ENCODE measurements at places on chromosomes 2 and 18.

DNA sequence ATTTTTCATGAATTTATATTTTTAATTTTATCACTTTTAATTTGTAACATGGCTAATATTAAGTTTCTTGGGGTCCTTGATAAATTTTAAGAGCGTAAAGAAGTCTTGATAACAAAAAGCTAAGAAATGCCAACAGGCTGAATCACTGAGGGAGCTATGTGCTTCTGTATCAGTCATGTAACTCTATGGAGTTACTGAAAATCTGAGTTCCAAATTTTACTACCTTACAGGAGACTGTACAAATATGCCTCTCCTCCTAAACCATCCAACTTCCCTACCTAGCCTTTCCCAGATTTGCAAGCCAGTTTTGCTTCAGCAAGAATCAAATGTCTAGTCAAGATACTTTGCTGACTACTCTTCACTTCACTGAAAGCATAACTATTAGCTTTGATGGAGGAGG, 35.7 kb downstream of the FEZ2 start:
- DNase-seq, result no peak

DNA sequence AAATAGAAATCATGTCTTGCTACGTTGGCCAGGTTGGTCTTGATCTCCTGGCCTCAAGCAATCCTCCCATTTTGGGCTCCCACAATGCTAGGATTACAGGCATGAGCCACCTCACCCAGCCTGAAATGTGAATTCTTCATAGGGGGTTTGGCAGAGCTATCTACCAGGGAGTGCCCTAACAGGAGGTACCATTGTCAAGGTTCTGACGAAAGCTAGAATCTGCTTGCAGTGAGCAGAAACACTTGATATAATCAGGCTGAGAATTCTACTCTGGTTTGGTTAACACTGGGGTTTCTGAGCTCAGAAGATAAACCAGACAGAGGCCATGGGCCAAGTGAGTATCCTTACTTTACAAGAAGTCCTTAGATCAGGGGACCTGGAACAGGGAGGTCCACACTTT, 7.2 kb upstream of the LAMA3 start:
- DNase-seq, result no peak

- DNase-seq, result no peak
Measured at GRCh38 chr2:192267484-192267883, 72.8 kb upstream of the TMEFF2 start.

- DNase-seq, result no peak
Measured at GRCh38 chr2:73911548-73912208, 15.0 kb upstream of the DGUOK start.

DNA sequence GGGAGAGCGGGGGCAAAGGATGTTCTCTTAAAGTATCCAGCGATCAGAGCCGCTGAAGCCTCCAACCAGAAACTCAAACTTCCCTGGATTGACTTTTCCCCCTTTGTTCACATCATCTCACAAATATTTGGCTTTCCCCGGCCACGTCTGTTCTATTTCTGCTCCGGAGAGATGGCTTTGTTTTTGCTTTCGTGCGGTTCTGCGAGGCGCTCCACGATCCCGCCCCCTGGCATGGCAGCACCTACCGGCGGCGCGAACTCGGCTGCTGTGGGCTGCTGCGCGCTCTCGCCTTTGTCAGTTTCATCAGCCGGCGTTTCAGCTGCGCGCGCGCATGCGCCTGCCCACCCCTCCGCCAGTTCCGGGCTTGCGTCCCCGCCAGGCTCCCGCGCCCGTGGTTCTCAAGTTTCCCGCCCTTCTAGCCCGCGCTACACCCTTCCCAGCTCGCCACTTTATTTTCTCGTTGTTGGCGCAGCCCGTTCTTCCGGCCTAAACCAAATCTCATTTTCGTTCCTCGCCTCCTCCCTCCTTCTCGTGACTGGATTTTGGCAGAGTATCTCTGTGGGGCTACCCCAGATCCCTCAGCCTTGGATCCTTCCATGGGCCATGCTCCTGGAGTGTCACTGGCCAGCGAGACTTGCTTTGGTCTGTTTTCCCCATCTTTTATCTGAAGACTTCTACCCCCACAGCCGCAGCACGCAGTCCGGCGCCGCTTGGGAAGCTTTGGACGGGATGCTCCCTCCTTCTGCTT, 98.0 kb downstream of the INSIG2 start:
- peak; percentile 90 for DNase-seq

GRCh38 chr2:229695961-229696360, 18.4 kb downstream of the DNER start:
- DNase-seq, result no peak

DNA sequence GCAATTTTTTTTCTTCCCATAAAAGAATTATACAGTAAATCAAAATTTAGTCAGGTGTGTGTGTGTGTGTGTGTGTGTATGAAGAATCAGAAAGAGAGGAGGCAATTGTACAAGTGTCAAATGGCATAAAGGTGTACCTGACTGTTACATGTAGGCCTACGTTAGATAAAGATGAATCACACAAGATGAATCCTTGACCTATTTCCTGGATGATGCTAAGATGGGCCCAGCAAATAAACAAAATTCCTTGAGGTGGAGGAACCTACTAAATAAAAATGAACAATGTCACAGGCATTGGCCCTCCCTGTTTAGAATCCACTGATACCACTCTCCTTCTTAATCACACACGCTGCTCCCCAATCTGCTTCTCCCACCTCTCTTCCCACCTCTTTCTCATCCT, 79.7 kb upstream of the LRATD1 start:
- no peak for DNase-seq

DNA sequence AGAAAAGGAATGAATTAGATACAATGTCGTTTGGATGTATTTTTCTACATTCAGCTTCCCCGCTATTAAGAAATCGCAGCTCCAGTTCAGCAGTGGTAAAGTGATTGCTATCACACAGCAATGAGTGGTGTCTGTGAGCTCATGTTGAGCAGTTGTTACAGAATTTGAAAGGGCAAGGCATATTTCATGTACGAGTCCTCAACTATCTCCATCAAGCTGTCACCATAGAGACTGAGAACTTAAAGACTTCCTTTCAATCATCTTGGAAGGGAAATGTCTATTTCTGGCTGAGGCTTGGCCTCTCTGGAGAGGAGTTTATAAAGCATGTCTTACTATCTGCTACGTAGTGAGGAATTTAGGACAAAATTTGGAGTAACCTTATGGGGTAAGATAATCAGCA, 24.4 kb upstream of the FAM117B start:
- no peak for DNase-seq

- peak; percentile 68 for DNase-seq
Measured at GRCh38 chr2:98445177-98445682, 572 bp downstream of the INPP4A start.

GRCh38 chr18:5546660-5547059, 2.9 kb upstream of the EPB41L3 start:
- no peak for DNase-seq

DNA sequence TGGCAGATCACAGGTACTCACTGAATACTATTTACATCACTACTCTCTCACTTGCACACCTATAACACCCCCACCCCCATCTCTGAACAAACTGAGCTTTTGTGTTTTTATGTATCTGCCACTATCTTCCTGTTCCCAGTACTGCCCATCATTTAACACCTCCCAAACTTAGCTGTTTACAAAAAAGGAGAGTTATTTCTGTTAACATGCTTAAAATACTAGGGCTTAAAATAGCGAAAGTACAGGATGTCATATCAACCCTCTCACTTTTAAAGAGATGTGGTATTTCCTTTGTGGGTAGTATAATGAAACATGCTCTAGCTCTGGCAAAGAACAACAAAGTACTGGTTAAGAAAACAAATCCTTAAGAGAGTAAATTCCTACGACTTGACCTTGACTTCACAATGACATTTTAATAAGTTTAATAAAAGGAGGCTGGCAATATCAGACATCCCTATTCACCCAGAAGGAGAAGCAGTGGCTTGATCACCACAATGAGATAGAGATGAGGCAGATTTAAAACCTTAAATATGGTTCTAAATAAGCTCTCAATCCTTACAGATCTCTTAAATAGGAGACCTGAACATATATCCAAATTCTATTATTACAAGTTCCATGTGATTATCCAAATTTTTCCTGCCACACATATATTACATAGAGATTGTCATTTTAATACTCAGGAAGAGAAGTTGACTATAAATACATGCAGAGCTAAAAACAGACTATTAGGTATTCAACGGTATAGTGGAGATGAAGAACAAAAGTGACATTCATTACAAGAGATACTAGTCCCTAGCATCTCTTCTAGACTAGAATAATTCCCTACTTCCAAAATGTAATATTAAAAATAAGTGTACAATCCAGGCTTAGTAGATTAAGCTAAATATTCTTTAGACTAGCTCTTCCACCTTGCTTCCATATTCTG, 36.9 kb downstream of the TRAK2 start:
- DNase-seq, result no peak

GRCh38 chr2:9280224-9280623, 73.6 kb downstream of the ASAP2 start:
- DNase-seq, result no peak

- DNase-seq, result no peak
Measured at GRCh38 chr18:61173554-61173953, 159.7 kb upstream of the CDH20 start.

DNA sequence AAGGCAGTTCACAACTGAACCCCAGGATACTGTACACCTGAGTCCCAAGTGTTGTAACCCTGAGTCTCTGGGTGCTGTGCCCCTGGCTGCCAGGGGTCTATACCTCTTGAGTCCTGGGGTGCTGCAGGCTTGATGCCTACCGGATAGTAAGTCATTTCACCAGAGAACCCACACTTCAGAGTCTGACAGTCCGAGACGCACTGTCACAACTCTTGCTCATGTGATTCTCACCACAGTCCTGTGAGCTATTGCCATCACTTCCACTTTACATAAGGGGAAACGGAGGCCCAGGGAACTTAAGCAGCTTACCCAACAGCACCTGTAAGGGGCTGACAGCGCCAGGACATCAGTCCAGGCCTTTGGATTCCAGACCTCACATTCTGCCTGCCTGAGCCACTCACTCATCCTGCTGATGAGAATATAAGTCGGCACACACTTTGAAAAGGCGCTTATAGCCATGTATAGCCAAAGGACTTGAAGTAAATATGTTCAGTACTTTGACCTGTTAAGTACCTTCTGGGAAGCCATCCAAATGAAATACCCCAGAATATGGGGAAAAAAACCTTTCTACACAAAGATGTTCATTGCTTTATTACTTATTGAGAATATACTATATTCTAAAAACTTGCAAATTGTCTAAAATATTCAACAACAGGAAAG, 180.7 kb upstream of the ID2 start:
- no peak for DNase-seq

- no peak for DNase-seq
Measured at GRCh38 chr2:168521053-168521741, 65.1 kb downstream of the CERS6 start.

DNA sequence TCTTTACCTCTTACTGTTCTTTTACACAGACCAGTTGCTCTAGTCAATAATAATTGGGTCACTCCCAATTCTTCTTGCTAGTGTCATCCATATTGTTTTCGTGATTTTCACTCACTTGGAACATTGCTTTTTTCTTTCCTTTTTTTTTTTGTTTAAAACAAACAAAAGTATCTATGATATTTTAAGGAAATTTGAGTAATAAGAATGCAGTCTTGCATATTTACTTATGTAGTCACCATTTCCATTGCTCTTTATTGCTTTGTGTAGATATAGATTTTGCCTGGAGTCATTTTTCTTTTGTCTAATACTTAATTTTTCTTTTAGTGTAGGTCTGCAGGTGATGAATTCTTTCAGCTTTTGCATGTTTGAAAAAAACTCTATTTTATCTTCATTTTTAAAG, 71.9 kb downstream of the WDR7 start:
- DNase-seq, result no peak

GRCh38 chr2:233692648-233693047, at the start of gene UGT1A6:
UGT1A6 (plus strand) TSS chr2:233692890; CDS start chr2:233693005, 115 bp downstream.
- no peak for DNase-seq

DNA sequence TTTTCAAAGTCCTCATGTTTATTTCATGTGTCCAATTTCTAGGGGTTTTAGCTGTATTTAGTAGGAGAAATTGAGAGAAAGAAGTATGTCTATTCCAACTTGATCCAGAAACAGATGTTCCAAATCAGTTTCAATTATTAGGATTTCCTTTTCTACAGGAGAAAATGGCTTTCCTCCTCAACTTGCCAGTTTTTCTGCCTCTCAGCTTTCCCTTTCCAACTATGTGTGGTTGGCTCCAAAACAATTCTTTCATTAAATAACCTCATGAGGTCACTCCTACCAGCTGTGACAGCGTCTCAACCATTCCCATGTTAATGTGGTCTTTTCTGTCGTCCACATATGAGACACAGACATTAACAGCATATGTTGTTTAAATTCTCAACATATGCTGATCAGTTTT, 13.1 kb downstream of the XIRP2 start:
- DNase-seq, result no peak

DNA sequence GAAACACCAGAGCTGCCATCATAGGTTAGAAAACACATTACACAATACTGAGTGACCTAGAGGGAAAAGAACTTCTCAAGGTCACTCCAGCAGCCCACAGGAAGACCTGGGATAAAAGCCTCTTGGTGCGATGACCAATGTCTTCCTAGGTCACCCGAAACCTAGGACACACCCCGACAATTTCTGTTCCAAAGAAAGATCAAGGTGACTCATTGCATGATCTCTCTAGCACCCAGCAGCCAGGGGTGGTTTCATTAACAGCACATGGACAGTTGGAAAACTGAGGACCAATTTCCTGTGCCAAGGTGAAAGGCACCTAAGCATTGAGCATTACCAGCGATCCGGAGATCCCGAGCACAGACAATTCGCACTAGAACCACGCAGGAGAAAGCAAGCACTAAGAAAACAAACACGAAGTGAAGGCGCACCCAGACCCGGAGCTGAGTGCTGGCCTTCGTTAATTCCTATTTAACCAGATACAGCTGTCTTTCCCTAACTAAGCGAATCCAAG, 1.5 kb downstream of the CACNB4 start:
- no peak for DNase-seq

GRCh38 chr2:54629914-54630857, 93.3 kb upstream of the EML6 start:
- no peak for DNase-seq

DNA sequence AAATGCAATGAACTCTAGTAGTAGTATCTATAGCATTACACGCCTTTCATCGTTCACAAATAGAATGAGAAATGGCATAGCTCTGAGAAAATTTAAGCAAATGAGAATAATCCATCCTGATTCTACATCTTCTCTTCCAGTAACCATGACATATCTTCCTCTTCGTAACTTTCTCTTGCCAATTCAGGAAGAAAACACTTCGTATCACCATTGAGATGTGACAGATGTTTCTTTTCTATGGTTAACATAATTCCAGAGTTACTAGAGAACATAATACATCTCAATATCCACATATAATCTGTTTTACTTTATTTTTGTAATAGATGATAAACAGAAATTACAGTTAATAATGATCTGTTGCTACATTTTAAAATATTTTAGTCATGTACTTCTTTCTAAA, 1527.4 kb downstream of the LRP1B start:
- DNase-seq, result no peak

- DNase-seq, result peak; percentile 30
Measured at GRCh38 chr2:240953426-240954410, 44.7 kb upstream of the SNED1 start.

- DNase-seq, result no peak
Measured at GRCh38 chr2:235343869-235344268, 150.0 kb upstream of the AGAP1 start.

GRCh38 chr18:46484971-46485370, 172.0 kb downstream of the LOXHD1 start:
- no peak for DNase-seq
